ENCODE measurements at places on chromosomes 12 and 14.

DNA sequence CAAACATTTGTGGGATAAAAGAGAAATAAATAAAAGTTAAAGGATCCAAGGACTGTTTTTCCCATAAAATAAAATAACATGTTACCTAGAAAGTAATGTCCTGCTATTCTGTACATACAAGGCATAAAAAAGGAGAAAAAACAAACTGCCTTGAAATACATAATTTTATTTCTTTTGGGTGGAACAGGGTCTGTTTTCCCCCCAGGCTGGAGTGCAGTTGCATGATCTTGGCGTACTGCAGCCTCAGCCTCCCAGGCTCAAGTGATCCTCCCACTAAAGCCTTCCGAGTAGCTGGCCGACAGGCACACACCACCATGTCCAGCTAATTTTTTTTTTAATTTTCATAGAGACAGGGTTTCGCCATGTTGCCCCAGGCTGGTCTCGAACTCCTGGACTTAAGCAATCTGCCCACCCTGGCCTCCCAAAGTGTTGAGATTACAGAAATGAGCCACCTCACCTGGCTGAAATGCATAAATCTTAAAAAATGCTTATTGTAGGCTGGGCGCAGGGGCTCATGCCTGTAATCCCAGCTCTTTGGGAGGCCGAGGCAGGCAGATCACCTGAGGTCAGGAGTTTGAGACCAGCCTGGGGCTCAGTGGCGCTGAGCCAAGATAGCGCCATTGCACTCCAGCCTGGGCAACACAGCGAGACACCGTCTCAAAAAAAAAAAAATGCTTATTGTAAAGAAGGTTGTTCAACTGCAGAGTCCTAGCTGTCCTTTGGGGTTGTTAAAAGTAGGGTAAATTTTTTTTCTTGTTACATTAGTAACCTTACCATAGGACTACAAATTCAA lies 4.1 kb upstream of the TUBA1C start:
- no peak for DNase-seq

DNA sequence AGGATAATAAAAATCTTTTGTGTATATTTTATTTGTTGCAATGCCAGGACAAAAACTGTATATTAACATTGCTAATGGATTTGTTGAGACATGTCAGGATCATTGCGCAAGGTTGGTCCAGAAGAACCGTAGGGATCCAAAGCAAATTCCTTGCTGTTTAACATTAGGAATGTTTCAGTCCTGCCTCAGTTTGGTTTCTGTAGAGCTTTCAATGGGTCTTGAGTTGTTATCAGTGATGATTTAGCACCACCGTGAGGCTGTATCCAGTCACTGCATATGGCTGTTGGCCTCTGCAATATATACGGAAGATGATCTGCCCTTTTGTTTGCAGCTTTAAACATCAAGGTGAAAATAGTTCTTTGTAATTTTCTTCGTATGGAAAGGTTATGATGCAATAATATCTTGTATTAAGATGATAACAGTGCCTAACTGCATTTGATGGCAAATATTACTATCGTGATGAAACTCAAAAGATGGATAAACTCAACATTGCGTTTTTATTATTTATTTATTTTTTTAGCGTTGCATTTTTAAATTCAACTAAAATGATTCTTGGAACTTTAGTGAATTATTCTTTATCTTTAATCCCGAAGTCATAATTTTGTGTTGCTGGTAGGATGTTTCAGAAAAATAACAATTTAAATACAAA lies 231.2 kb downstream of the AKAP6 start:
- DNase-seq = no peak

- no peak for DNase-seq
Observed at GRCh38 chr12:8911606-8912268, 2.6 kb upstream of the PHC1 start.

- DNase-seq = no peak
Observed at GRCh38 chr12:44526655-44527182, 349.4 kb downstream of the NELL2 start.

GRCh38 chr14:75877884-75878283 lies 103.9 kb downstream of the TGFB3 start:
- DNase-seq = no peak
